ENCODE measurements at places on chromosomes 16 and 17.

DNA sequence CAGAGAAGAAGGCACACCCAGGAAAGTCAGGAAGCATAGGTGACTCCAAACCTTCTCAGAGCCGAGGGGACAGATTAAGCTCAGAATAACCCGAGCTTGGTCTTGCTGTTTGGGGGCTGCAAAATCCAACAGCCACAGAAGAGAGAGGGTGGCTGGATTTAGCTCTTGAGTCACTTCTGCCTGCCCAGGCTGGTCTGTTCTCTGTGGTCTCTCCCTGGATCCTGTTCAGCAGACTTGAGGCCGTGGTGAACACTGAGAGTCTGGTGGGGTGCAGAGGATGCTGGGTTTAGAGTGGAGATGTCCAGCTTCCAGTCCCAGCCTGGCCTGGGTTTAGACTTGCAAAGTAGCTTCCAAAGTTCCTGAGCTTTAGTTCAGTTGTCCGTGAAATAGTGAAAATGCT, 8.8 kb downstream of the SLC26A11 start:
- DNase-seq = no peak

DNA sequence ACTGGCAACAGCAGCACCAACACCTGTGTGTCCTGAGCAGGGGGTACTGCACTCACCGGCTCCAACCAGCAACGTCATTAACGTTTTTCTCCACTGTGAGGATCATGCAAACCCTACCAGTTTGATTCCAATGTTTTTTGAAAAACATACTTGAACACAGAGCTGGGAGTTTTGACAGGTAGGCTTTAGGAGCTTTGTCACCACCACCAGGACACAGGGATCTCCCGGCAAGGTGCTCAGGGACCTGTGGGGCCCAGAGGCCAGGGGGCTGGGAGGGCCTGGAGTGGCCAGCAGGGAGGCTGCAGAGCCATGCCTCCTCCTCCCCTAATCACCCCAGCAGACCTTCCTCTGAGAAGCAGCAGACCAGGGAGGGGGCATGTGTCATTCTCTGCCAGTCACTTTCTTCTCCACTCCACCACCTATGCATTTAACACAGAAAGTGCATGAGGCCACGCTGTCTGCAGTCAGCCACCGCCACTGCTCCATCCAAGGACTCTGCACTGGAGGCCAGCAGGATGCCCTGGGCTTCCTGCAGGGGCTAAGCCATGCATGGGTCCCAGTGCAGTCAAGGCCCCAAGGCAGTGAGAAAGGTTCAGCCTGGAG, 768.2 kb downstream of the KCNJ18 start:
- DNase-seq = no peak

DNA sequence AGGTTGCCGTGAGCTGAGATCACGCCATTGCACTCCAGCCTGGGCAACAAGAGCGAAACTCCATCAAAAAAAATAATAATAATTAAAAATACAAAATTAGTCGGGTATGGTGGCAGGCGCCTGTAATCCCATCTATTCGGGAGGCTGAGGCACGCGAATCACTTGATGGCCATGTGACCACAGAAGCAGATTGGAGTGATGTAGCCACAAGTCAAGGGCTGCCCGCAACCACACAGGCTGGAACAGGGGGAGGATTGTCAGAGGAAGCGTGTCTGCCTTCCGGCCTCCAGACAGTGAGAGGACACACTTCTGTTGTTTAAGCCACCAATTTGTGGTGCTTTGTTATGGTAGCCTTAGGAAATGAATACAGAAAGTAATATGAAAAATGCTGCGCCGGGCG, 11.8 kb upstream of the NAGS start:
- no peak for DNase-seq

GRCh38 chr17:65039336-65039988, 17.1 kb downstream of the GNA13 start:
- no peak for DNase-seq

DNA sequence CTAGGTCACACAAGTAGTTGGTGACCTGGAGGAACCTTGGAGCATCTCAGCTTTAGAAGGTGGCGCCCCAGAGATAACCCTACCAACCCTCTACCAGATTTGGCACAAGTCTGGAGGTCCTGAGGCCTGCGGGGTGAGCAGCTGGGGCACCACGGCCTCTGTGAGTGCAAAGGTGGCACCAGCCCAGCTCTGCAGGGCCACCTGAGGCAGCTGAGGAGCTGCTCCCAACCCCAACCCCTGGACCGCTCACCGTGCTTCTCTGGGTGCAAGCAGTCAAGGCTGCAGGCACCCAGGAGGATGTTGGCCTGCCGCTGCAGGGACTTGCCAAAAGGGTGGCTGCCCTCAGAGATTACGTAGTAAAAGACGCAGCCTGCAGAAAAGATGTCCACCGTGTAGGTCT, 28.4 kb upstream of the ICAM2 start:
- DNase-seq = no peak

DNA sequence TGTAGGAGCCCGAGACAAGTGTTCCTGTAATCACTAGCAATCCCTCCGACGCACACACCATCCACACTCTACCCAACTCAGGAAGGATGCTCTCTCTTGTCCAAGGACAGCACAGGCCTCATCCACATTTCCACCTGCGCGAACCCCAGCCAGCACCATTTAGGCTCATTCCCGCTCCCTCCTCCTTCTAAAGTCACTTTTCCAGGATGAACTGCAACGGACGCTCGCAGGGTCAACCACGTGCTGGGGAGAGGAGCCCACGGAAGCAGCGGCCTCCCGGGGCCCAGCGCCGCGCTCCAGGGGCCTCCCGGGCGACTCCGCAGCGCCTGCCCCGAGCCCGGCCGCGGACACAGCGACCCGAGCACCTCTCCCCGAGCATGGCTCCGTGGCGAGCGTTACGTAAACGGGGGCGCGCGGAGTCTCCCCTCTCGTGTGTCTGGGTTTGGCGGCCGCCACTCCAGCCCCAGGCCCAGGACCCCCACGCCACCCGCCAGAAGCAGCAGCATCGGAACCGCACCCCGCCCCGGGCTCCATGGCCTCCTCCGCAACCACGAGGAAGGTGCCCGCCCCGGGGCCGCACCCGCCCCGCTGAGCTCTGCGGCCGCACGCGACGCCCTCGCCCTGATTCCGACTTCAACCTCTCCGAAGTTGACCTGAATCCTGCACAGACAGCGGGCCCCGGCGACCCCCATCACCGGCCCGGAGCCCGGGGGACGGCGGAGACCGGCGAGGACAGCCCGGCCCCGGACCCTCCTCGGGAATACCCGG, 668 bp downstream of the USP36 start:
- peak; percentile 51 for DNase-seq

- no peak for DNase-seq
Observed at GRCh38 chr17:69960755-69961154, 114.3 kb upstream of the KCNJ16 start.

- no peak for DNase-seq
Observed at GRCh38 chr17:20080513-20080912, 71.4 kb downstream of the SPECC1 start.

DNA sequence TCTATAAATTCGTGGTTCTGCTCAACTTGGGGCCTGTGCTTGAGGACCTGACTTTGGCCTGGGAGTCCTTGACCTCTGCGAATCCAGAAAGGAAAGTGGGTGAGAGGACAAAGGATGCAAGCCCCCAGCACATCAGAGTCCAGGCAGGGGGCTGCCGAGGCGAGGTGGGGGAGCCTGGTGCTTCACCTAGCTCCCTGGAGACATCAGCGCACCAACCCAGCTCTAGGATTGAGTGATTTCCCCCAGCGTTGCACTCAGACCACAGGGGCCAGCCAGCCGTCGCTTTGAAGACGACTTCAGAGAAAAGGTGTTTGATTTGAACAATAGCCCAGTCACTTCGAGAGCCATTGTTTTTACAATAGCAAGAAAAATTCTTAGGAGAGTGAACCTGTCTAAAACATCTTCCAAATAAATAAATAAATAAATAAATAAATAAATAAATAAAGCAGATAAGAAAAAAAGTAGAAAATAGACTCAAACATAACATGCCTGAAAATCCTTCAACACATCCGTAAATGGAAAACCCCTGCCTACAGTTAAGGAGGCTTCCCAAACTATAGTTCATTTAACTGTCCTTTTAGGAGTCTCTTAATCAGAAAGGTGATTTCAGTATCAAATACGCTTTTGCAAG, 180.9 kb downstream of the RBFOX3 start:
- no peak for DNase-seq

DNA sequence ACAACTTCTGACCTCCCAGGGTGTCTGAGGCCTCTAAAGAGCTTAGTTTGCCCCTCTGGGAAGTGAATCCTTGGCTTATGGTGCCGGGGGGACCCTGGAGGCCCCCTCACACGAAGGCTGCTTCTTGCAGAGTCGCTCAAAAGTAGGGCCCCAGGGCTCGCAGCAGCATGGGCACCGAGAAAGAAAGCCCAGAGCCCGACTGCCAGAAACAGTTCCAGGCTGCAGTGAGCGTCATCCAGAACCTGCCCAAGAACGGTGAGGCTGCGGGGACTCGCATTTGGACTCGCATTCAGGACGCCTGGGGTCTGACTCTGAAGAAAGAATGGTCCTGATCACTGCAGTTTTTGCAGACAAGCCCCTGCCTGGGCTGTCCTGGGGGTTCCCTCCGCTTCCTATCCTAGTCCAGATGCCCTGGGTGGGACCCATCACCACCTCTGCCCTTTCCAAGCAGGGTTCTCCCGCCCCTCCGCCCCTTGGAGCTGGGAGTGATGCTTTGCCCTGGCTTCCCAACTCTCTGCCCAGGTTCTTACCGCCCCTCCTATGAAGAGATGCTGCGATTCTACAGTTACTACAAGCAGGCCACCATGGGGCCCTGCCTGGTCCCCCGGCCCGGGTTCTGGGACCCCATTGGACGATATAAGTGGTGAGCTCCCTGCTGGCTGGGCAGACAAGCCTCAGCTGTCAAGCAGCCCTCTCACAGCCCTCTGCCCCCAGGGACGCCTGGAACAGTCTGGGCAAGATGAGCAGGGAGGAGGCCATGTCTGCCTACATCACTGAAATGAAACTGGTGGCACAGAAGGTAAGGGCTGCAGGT, 698 bp downstream of the ACBD4 start:
- DNase-seq = peak; percentile 60

- no peak for DNase-seq
Observed at GRCh38 chr17:77609553-77610517, 348.7 kb upstream of the TNRC6C start.
